ENCODE measurements at places on chromosomes 6 and 20.
A peak's percentile ranks its signal among the peaks of the same experiment; 100 is the strongest.

DNA sequence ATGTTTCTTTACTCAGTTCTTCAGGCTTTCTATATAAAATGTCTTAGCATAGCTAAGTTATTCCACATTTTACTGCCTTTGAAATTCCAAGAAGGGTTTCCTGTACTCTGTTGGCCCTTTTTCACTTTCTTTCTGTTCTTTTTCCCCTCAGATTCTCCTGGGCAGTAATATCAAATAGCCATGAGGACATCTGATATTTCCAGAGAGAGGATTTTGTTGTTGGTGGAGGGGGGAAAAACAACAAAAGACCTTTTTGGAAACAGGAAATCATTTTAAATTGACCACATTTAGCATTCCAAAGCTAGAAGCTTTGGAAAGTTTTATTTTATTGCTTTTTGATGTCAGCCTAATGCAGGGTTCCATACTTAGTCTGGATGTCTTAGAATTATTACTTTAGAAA lies 445.4 kb downstream of the GJA1 start:
- DNase-seq = no peak

GRCh38 chr6:135351635-135352034 lies 145.9 kb downstream of the AHI1 start:
- DNase-seq = no peak

DNA sequence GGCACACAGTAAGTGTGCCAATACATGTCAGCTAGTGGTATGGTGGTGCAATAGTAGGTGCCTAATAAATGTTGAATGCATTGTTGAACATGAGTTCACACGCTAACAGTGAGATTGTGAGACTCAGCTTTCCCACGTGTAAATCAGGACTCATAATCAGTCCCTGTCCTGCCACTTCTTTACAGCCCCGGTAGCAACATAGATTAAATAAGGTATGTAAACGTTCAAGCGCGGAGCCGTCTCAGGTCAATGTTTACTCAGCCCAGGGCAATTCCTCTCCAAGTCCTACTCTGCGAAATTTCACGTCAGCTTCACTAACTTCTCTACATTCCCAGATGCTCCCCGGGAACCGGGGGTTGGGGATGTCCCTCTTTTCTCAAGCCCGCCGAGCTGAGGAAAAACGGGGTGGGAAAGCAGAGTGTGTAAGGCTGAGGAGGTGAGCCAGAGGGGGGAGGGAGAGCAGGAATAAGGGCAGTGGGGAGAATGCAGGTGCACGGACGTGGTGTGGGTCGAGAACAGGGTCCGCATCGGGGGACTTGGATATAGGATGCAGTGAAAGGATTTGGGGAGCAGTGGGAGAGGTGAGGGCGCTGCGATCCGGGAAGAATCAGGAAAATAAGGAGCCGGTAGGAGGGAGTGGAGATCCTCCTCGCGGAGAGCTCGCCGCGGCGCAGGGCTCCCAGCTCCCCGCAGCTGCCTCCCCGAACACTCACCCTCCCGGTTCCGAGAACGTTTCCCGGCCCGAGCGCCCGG lies 544 bp upstream of the TP53INP2 start:
- peak; percentile 31 for DNase-seq

GRCh38 chr6:34066218-34066571 lies 79.7 kb downstream of the GRM4 start:
- no peak for DNase-seq

DNA sequence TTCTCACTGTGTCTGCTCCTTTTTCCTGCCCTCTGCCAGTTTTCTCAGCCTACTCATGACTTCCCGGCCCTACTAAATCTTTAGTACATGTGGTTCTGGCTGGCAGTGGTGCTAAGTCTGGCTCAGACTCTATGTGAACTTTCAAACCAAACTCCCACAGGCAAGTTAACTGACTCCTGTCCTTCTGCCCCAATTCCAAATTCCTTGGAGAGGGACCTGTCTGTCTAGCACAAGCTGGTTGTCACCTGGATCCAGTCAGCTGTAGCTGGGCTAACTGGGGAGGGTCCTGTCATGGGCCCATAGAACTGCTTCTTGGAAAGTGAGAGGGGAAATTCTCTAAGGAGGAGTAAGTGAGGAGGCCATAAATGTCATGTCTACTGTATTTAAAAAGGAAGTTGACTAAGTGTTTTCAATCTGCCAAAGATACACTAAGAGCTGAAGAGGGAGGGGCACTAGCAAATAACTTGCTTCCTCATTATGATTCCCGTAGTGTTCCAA lies 240.1 kb downstream of the KCNQ5 start:
- peak; percentile 83 for DNase-seq

DNA sequence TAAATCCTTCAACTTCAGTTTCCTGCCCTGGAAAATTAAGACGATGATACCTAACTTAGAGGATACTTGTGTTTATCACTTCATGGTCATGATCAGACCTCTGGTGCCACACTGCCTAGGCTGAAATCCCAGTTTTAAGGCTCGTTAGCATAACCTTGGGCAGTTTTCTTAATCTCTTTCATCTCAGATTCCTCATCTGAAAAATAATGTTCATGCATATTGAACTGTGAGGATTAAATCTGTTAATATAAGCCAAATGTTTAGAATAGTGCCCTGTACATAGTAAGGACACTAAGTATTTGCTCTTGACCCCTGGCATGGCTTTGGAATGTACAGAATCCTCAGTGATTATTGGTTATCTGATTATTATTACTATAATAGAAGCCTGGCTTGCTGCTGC lies 79.7 kb downstream of the OGFRL1 start:
- no peak for DNase-seq
